Psoas muscle (tissue), 8 donors: ENCODE measurements at places on chromosomes 13 and 19. TPM values are rescaled to one million over a fixed set of nuclear protein-coding genes. Genes with fewer than 3 reads are reported as not detected.

- no peak for DNase-seq
Measured at GRCh38 chr19:45676851-45677263, 8.8 kb downstream of the GIPR start.

DNA sequence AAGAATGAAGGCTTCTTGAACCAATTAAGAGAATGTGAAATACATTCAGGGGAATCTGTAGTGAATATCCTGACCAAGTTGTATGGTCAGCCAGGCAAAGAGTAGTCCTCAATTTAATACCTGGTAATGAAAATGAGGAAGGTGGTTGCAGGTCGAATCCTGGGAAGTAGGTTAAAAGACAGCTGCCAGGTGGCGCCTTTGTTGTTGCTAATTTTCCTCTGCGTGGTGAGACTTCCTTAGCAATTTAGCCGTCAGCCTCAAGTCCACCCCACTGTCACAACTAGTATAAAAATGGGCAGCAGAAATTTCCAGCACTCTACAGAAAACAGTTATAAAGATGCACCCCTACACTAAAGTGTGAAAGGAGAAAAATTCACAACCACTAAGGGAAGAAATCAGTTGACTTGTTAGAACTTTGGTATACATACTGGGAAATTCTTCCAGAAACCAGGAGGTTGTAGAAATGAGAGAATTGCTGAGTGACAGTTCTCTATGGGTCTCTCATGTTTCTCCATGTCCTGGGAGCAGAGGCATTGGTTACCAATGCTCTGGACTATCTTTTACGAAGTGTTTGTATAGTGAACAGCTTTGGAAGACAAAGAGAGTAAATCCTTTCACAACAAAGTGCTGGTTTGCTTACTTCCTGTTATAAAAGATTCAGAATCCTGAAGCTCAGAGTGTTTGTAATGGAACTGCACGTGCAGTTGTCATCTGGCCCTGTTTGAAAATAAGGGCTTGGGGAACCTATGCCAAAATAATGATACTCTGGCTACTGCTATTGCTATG lies 235.9 kb downstream of the NHLRC3 start:
- no peak for DNase-seq

GRCh38 chr13:24625870-24626849 lies 54.0 kb upstream of the ATP12A start:
- no peak for DNase-seq

DNA sequence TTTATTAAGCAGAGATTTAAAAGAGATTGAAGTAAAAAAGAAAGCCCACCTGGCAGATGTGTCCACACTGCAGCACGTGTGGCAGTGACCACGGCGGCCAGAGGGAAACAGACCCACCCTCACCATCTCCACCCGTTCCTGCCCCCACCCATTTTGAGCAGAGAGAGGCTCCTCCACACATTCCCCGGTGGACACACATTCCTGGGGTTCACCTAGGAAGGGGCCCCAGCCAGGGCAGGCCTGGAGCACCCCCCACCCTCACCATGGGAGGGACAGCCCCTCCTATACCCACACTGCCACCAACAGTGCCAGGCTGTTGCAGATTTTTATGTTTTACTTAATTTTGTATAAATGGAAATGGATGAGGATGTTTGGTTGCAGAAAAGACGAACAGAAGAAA lies 54.9 kb downstream of the SLC7A9 start:
- no peak for DNase-seq

DNA sequence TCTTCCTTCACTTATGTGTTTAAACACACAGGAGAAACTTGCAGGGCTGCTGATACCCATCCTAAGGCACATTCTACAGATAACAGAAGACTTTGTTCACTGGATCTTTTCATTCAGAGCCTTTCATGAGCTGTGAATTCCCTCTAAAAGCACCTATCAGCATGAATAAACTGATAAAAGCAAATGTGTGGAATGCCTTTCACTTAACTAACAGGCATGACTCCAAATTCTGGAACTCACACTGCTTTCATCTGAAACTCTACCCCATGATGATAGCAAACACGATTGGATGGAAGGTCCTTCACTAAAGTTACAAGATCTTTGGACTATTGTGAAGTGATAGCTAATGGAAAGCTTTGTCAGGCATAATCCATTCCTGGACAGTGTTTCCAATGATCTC lies 457.3 kb downstream of the EFNB2 start:
- no peak for DNase-seq

GRCh38 chr19:46713781-46714443 lies 3.0 kb downstream of the PRKD2 start:
- DNase-seq, result peak; percentile 86

The PLEKHJ1 gene
- 95.3 TPM for polyA plus RNA-seq

The SYNGR4 gene
- not detected for polyA plus RNA-seq

DNA sequence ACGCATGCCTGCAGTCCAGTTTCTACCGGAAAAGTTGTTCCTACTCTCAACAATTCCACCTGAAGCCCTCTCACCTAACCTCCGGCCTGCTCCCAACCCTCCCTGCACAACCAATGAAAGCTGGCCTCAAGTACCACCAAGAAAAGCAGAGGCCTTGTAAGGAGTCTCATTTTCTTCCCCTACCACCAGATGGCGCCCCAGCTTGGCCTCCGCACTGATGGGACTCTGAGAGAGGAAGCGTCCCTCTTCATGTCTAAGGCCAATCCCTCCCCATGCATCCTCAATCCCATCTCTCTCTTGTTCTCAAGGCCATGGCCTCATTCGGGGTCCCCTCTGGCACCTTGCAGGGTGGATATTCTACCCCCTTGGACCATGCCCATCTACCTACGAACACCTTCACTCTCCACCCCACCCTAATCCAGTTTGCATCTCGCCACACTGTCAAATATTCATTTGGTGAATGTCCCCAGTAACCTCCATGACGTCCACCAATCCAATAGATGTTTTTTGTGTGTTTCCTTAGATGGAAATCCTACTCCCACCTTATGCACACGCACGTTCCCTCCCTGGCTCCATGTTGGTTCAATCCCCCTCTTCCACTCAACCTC lies 412.8 kb downstream of the ZNF536 start:
- peak; percentile 61 for DNase-seq

- peak; percentile 58 for DNase-seq
Measured at GRCh38 chr19:21463449-21464105, 41.8 kb upstream of the ZNF429 start.

DNA sequence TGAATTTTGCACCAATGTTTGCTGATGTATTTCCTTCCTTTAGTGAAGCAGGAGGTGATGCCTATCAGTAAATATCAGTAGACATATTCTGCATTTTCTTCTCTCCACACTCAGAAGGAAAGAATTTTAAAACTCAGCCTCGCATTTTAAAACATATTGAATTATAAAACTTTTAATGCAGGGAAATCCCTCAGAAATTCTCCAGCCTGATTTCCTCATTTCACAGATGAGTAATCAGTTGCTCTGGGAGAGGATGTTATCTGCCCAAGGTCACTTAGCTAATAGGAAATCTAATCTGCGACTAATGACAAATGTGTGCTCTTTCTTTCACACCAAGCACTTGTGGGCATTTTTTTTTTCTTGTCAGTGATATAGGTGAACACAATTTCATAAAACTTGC lies 320.6 kb downstream of the ITGBL1 start:
- no peak for DNase-seq

The LPAR6 gene
- 5.8 TPM for polyA plus RNA-seq

The RNF17 gene
- polyA plus RNA-seq, result not detected
